Activated naive CD4-positive, alpha-beta T cell treated with Interleukin-2 at 50 U/mL for 16 hours (primary cell): ENCODE measurements at places on chromosomes 13 and 19.

GRCh38 chr19:44848812-44849447 is 2.8 kb downstream of the NECTIN2 start:
- no peak for DNase-seq

GRCh38 chr13:29598321-29598720 is 2.8 kb upstream of the SLC7A1 start:
- DNase-seq = no peak

DNA sequence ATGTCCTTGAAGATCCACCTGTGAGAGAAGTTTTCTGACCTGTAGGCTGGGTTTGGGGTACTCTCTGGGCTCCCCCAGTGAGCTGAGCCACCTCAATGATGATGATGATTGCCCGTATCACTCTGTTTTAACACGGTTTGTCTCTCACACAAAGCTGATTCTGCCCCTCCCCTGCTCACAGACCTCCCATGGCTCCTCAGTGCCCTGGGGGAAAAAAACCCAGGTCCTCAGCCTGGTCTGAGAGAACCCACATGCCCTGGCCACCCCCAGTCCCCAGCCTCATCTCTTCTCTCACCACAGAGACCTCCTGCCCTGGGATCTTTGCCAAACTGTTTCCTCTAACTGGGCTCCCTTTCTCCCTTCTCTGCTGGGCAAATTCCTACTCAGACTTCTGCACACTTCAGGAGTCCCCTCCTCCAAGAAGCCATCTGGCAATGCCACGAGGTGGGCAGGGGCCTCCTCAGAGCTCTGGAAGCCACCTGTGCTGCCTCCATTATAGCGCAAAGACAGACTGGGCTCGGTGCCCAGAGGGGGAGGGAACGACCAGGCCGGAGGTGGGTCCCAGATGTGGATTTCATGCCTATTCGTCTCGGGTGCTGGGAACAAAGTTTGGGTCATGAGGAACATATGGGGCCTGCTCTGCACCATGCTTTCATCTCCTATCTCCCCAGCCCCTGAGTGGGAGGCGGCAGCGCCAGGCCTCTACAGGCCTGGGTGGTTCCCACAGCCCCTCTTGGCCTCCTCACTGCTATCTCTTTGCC is 8.5 kb upstream of the CA11 start:
- no peak for DNase-seq

- peak; percentile 97 for DNase-seq
Observed at GRCh38 chr19:39390751-39391437, at the start of the genes MED29 and PAF1. MED29 (plus strand) TSS chr19:39391378; CDS start chr19:39391423, 45 bp downstream. PAF1 (minus strand) TSS chr19:39391106; CDS start chr19:39390864, 242 bp downstream.

DNA sequence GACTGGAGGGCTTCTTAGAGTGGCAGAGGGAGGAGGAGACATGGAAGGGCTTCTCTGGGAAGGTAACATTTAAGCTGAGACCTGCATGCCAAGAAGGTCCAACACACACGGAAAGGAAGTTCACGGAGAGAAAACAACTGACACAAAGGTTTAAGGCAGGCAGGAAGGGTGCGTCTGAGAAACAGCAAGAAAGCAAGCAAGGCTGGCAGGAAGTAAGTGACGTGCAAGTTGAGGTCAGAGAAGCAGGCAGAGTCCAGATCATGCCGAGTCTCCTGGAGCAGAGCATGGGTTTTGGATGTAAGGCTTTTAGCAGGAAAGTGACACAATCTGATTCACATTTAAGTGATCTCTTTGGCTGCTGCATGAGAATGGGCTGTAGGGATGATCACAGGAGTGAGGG is 60.5 kb downstream of the ATP7B start:
- DNase-seq = no peak

GRCh38 chr13:86870444-86870843 is 800.7 kb upstream of the SLITRK5 start:
- no peak for DNase-seq

GRCh38 chr19:19385896-19386869 is 19.3 kb upstream of the GATAD2A start:
- peak; percentile 61 for DNase-seq

- DNase-seq = no peak
Observed at GRCh38 chr13:108056278-108056677, 159.1 kb downstream of the LIG4 start.

- peak; percentile 38 for DNase-seq
Observed at GRCh38 chr13:39263033-39263432, 224.8 kb downstream of the NHLRC3 start.

GRCh38 chr19:31546205-31546960 is 197.1 kb upstream of the TSHZ3 start:
- DNase-seq = no peak
